Lower leg skin (tissue), 4 donors: ENCODE measurements at places on chromosomes 2 and 18. TPM values are rescaled to one million over a fixed set of nuclear protein-coding genes. Genes with fewer than 3 reads are reported as not detected.

EPB41L3 gene
- total RNA-seq = 21.2 TPM

EMX1 gene
- 0.26 TPM for total RNA-seq

DNA sequence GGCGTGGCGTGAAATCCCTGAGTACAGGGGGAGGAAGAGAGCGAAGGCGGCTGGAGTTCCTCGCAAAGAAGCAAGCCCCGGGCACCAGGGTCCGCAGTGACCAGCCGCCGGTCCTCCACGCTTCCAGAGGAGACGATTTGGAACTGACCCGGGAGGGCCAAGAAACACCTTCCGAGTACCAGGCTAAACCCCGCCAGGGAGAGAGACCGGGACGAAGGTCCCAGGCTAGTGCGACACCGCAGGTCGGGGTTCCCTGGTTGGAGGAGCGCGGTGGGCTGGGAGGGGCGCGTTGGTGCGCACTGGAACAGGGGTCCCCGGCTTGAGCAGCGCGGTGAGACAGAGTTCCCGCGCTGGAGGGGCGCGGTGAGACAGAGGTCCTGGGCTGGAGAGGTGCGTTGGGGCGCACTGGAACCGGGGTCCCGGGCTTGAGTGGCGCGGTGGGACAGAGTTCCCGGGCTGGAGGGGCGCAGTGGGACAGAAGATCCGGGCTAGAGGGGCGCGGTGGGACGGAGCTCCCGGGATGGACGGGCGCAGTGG lies 901 bp downstream of the WDFY1 start:
- no peak for DNase-seq

GRCh38 chr18:55324166-55324565 lies 263.8 kb downstream of the TCF4 start:
- no peak for DNase-seq

GRCh38 chr2:62474176-62474575 lies 31.8 kb downstream of the TMEM17 start:
- DNase-seq = no peak

DNA sequence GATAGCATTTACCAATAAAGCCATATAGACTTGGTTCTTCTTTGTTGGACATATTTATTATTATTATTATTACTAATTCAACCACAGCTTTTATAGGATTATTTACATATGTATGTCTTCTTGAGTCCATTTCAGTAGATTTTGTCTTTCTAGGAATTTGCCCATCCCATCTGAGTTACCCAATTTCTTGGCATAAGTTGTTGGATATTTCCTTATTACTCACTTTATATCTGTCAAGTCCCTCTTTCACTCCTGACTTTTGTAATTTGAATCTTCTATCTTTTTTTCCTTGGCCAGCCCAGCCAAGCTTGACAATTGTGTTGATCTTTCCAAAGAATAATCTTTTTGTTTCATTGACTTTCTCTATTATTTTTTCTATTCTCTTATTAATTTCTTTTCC lies 543.7 kb downstream of the SUCLG1 start:
- DNase-seq = no peak

DNA sequence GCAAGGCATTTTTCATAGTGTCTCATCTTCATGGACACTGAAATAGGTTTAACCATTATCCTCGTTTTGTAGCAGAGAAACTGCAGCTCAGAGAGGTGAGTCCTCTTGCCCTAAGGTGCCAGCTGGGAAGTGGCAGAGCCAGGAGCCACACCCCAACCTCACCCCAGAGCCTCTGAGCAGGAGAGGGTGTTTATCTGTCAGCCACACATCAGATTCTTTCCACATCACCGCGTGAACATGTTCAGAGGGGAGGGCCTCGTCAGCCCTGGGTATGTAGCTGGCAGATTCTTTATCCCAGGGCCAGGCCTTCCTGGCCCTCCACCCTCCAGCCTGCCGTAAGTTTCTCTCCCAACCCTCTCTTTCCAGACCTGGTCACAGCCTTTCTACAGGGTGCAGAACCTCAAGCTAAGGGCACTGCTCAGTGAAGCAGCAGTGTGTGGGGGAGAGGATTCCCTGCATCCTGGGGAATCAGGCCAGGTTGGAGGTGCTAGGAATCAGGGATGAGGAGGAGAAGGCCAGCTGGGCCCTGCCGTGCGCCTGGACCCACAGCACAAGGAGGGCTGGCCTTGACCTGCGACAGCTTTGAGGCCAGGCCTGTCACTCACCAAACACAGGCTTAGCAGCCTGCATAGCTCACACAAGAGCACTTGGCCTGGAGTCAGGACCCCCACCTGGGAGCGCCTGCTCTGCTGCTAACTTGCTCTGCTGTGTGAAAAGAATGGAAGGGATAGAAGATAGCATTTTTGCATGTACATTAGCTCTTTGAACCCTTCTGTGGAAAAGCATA lies 111.3 kb upstream of the MCFD2 start:
- no peak for DNase-seq

DNA sequence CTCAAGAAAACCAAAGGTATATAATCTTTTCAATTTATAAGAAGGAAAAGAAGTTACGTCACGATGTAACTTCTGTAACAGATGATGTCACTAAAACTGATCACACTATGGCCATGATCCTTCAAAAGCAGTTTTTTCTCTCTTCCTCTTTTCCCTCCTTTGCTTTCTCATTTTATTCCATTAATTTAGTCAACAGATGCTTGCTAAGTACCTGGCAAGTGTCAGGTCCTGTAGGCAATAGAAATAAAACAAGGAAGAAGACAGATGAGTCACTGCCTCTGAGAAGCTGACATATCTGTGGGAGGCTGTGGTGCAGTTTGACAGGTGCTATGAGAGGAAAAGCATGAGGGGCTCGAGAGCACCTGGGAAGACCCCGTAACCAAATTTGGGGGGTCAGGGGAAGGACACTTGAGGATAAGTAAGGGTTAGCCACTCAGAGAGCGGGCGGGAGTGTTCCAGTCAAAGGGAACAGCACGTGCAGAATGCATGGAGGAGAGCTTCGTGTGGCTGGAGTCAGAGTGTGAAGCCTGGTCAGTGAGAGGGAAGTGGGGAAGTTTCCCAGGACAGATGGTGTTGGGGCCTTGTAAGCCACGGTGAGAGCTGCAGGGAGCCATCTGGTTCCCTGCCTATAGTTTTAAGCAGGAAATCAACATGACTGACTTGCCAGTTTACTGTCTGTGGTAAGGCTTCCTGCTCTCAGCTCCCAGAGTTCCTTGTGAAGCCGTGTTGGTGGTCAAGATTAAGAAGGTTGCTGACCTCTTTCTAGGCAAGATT lies 198.8 kb upstream of the FOSL2 start:
- DNase-seq = no peak

ERBB4 gene
- total RNA-seq = 1.5 TPM

- DNase-seq = no peak
Measured at GRCh38 chr18:10329101-10329500, 125.3 kb upstream of the APCDD1 start.

GRCh38 chr18:42893977-42894376 lies 221.5 kb downstream of the RIT2 start:
- no peak for DNase-seq

GRCh38 chr2:57461624-57462023 lies 585.0 kb upstream of the VRK2 start:
- no peak for DNase-seq

DNA sequence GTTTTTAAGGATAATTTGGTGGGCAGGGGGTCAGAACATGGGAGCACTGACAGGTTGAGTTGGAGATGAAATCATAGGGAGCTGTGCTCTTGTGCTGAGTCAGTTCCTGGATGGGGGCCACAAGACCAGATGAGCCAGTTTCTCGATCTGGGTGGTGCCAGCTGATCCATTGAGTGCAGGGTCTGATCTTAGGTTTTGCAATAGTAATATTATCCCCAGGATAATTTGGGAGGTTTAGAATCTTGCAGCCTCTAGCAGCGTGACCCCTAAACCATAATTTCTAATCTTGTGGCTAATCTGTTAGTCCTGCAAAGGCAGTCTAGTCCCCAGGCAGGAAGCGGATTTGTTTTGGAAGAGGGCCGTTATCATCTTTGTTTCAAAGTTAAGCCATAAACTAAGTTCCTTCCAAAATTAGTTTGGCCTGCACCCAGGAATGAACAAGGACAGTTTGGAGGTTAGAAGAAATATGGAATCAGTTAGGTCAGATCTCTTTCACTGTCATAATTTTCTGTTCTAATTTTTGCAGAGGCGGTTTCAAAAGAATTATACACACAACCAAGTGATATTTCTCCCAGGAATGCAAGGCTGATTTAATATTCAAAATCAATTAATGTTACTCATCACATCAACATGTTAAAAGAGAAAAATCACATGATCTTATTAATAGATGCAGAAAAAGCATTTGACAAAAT lies 23.0 kb downstream of the DBI start:
- peak; percentile 89 for DNase-seq

DNA sequence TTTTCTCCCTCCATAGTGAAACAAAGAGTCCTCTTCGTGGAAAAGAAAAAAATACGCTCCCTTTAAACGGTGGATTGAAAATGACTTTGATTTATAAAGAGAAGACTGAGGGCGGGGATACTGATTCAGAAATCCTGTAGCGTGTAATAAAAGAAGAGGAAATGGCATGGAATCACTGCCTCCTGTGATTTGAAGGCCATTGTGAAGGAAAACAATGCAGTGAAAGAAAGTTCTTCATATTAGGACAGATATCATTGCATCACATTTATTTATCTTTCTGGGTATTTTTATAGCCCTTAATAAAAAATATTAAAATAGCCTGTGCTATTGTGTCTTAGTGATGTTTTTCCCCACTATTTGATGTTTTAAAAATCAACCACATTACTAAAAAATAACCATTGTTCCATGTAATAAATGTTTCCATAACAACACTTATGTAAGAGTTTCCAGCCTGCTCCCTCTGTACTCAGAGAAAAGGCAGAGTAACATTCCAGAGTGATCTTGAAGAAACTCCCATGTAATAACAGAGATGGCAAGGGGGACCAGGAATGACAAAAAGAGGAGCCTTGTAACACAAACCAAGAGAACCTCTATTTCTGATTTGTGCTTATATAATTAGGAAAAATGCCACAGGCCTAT lies 8.0 kb downstream of the MRPL33 start:
- no peak for DNase-seq

AMER3 gene
- total RNA-seq = not detected

CD8A gene
- 0.49 TPM for total RNA-seq

DNA sequence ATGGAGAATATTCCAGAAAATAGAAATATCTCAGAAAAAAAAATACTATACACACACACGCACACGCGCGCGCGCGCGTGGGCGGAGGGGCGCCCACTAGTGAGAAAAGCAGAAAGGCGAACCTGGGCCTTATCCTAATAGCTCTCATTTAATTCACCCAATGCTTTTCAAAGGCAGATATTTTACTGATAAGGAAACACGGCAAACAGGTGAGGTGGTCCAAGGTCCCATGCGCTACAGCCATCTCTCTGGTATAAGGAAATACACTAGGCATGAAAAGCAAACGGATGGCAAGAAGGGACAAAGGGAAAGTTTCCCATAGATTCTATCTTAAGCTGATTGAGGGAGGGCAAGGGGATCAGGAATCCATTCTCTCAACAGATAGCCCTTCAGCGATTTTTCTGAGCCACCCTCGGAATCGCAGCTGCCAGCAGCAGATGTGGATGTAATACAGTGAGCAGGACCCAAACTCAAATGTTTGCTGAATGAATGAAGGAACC lies 136.7 kb downstream of the TMEM247 start:
- DNase-seq = no peak

CRACDL gene
- 15.8 TPM for total RNA-seq

DNA sequence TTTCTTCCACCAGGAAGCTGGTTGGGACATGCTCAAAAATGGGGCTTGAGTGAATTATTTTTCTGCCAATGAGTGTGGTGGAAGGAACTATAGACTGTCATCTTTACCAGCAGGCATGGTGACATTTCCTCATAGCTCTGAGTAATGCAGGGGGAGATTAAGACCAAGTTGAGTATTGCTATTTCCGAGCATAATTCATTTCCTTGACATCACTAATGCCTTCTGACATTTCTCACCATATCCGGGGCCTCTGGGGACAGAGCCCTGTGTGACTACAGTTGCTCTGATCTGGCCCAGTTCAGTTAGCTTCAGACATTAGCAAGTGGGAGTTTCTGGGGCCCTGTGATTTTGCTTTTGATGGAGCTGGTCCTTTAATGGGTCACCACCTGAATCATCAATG lies 410.4 kb downstream of the MEIS1 start:
- DNase-seq = no peak

DNA sequence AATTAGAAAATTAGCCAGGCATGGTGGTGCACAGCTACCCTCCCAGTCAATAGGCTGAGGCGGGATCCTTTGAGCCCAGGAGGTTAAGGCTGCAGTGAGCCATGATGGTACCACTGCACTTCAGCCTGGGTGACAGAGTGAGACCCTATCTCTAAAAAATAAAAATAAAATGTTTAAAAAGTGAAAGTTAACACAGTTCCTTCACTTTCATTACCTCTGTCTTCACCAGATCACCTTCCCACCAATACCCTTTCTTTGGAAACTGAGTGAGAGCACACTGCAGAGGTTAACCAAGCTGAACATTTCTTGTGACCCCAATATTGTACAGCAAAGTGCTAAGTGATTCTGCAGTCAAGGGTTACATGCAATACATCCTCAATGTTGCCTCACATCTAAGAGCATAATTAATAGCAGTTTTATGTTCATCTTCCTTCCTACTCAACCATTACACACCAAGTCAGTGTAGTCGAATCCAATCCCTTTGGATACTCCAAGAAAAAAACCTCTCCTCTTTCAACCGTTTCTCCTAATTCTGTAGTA lies 1.7 kb downstream of the L3MBTL4 start:
- DNase-seq = no peak

- DNase-seq = no peak
Measured at GRCh38 chr2:21910832-21911507, 787.2 kb downstream of the TDRD15 start.
